ENCODE measurements at places on chromosomes 2 and 18. TPM values are rescaled to one million over a fixed set of nuclear protein-coding genes. Genes with fewer than 3 reads are reported as not detected.

CRYBA2 gene
- 3.4 TPM for total RNA-seq

DNA sequence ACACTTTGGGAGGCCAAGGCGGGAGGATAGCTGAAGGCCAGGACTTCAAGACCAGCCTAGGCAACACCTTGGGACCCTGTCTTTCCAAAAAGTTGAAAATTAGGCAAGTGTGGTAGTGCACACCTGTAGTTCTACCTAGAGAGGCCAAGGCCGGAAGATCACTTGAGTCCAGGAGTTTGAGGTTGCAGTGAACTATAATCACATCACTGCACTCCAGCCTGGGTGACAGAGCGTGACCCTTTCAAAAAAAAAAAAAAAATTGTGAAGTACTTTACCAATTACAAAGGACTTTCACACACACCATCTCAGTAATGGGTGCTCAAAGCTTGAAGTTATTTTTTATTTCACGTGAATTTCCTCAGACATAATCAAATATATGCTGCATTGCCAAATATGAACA, 65.0 kb downstream of the ATAD2B start:
- DNase-seq: no peak
- H3K4me3 ChIP-seq: no peak overlapping the region
- no peak overlapping the region for H3K27ac ChIP-seq
- no peaks in the 10 kb centered on the region for H3K36me3 ChIP-seq

SCTR gene
- total RNA-seq: 0.27 TPM

STPG4 gene
- total RNA-seq: 0.21 TPM

GRCh38 chr2:120206022-120206581, 17.1 kb downstream of the TMEM185B start:
- H3K4me3 ChIP-seq: no peak overlapping the region
- DNase-seq: peak; percentile 54
- no peaks in the 10 kb centered on the region for H3K4me1 ChIP-seq

GRCh38 chr2:161124201-161124600, 36.0 kb upstream of the TANK start:
- no peak overlapping the region for H3K4me3 ChIP-seq
- H3K4me1 ChIP-seq: peaks cover 14% of the 10 kb centered on the region
- peak overlapping the region; percentile 84 for H3K27ac ChIP-seq
- no peaks in the 10 kb centered on the region for H3K27me3 ChIP-seq
- H3K36me3 ChIP-seq: no peaks in the 10 kb centered on the region

- peak overlapping the region; percentile 28 for H3K4me3 ChIP-seq
- H3K27me3 ChIP-seq: no peaks in the 10 kb centered on the region
- no peaks in the 10 kb centered on the region for H3K4me1 ChIP-seq
These were observed 186.5 kb upstream of the FANCL start for GRCh38 chr2:58427572-58428095.

GRCh38 chr2:151083856-151084795, 177.5 kb downstream of the RBM43 start:
- no peak overlapping the region for H3K27ac ChIP-seq
- H3K4me3 ChIP-seq: no peak overlapping the region
- no peaks in the 10 kb centered on the region for H3K27me3 ChIP-seq

DNA sequence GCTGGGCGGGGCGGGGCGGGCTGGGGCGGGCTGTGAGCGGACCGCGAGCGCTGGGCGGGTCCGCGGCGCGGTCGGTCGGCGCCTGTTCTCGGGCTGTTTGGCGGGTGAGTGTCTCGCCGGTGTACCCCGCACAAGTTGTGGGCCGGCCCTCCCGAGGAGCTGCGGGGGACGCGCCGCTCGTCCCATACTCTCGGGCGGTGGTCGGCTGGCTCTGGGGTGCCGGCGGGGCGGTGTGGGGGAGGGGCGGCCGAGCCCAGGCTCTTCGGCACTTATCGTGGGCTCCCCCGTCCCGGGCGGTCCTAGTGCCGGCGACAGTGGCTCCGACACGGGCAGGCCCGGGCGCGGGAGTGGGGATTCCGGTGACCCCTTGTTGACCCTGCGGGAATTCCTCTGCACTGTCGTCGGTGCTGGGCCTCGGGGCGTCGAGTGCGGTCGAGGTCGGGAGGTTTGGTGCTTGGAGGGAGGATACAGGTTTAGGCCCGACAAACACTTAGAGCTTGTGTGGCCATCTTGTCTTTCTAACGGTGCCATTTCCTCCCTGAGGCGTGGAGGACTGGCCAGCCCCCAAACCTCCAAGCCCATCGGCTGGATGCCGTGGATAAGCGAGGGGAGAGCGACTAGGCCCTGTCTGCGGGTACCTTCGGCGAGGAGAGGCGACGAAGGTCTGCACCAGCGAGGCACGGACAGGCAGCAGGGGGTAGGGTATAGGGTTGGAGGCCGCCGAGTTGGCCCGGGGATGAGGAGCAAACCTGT, at the start of gene SEPTIN2:
SEPTIN2 (plus strand) TSS at position 47 of the 753 bp plus-strand sequence. CDS start 8,308 bp downstream, outside the sequence.
- H3K27ac ChIP-seq: peak within 1 kb of the TSS; percentile 94
- no peaks in the 10 kb centered on the region for H3K27me3 ChIP-seq
- H3K36me3 ChIP-seq: no peaks in the 10 kb centered on the region
- H3K4me1 ChIP-seq: no peaks in the 10 kb centered on the region
- peak within 1 kb of the TSS; percentile 82 for H3K4me3 ChIP-seq
- DNase-seq: peak; percentile 73
